Suppressor macrophage treated with lipopolysaccharide for 1 hour (primary cell): ENCODE measurements at places on chromosomes 1 and 21.

- DNase-seq: no peak
Measured at GRCh38 chr1:209560952-209561351, 22.6 kb upstream of the CAMK1G start.

DNA sequence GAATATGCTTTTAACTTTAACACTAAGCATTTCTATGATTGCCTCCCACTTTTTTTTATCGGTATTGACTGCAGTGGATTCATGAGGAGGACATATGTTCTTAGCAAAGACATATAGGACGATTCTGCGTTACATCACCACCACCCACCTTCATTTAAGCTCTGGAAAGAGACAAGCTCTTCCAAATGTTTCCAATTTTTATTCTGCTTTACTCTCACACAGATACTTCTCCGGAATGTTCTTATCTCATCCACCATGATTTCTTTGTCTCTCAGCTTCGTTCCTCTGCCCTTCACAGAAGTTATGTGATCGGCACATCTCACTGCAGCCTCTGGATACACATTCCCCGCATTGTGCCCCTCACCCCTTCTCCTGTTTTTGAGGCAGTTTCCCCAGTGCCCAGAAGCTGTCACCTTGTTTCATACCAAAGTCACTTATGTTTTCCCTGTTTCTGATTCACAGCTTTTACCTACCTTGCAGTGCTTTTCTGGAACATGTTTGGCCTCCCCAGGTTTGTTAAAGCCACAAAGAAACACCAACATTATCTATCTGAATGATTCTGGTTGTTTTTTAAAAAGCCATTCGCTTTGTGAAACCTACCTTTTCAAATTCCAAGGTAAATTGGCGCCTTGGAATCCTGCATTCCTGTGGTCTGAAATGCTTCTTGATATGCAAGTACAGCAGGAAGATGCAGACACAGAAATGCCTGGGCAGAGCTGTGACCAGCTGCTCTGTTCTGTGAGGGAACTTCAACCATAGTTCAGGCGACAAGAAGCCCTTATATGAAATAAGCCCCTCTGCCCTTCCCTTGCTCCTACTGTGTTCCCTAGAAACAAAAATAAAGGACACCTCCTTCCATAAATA is 1020.2 kb downstream of the TTLL7 start:
- DNase-seq: no peak

- no peak for DNase-seq
Measured at GRCh38 chr1:116918714-116919357, 9.1 kb downstream of the PTGFRN start.

DNA sequence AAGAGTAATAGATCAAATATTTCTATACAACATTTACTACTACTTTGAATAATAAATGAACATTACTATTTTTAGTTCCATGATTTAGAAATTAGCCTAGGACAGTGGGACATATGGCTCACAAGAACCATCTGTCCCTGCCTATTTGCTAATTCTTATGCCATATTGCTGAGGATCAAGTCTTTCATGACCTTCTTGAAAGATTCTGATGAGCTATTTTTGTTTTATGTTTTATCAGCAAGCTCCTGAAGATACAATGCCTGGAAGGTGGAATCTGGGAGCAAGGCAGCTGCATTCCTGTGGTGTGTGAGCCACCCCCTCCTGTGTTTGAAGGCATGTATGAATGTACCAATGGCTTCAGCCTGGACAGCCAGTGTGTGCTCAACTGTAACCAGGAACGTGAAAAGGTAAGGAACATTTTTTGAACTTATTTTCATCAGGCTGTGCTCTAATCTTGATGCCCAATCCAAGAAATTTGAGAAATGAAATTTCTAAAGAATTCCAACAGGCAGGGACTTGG is 326.7 kb downstream of the PAPPA2 start:
- DNase-seq: no peak

- no peak for DNase-seq
Measured at GRCh38 chr1:182291584-182292192, 99.9 kb downstream of the GLUL start.

- no peak for DNase-seq
Measured at GRCh38 chr1:151346082-151346768, 827 bp downstream of the RFX5 start.

DNA sequence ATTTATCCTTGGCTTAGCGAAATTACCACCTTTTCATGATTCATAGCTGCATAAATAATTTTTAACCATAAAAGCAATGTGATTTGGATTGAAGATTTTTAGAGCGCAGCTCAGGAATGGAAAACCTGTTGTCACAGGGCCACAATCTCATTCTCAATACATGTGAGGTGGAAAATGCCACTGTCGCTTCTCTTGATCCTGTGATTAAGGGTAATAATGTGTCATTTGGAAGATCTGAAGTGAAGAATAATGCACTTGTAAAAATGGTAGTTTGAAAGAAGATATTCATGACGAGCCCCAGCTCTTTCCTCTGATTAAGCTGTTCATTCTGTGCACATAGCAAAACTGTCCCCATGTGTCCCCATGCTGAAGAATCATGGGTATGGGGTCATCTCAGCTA is 230.4 kb downstream of the BACH1 start:
- DNase-seq: no peak

GRCh38 chr21:31184459-31184858 is 146.2 kb upstream of the KRTAP19-8 start:
- peak; percentile 65 for DNase-seq

DNA sequence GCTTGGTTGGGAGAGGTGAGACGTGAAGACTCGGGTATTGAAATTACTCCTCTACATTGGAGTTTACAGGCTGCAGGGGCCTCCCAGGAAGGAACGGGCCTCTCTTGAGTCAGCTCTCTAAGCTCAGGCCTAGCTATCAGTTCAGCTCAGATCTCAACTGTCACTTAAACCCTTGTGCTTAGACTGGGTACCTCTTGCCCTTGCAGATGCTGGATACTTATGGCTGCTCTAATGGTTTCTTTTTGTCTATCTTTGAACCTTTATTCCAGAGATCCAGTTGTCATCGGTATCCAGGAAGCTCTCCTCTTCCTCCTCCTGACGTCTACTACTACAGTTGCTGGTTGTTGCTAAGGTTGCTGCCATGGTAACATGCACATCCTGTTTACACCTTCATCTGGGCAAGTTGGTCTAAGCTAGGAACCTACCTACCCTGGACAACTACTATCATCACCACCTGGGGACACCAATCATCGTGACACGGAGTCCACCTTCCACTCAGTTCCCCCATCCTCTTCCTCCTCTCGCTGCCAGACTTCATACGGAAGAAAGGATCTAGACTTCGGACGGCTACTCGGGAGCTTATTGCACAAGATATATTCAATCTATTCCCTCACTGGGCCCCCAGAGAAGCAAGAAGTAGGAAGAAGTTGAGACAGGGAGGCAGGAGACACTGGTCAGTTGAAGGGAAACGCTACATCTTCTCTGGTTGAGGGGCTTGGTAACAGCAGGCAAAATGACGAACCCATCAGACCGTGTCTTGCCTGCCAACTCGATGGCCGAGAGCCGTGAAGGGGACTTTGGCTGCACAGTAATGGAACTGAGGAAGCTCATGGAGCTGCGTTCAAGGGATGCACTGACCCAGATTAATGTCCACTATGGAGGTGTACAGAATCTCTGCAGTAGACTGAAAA is 56.1 kb downstream of the ATP2B4 start:
- no peak for DNase-seq

DNA sequence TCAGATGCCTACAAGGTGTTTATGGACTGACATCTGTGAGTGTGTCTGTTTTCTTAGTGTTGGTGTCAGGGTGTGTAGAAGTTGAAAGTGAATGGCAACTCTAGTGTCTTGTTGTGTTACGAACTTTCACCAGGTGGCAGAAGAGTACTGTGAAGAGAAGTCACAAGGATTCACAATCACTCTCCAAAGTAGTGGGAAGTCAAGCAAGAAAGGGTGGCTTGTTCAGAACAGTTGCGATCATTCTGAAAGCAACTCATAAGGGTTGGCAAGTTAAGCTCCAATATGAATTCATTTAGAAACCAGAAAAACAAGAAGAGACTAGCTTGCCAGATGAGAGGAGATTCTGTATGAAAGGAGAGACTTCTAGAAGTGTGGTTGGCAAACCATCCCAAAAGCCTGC is 86.1 kb downstream of the FASLG start:
- peak; percentile 78 for DNase-seq

- peak; percentile 55 for DNase-seq
Measured at GRCh38 chr1:169044296-169044695, 62.2 kb upstream of the ATP1B1 start.

- no peak for DNase-seq
Measured at GRCh38 chr1:213852107-213852506, 135.7 kb upstream of the PROX1 start.

DNA sequence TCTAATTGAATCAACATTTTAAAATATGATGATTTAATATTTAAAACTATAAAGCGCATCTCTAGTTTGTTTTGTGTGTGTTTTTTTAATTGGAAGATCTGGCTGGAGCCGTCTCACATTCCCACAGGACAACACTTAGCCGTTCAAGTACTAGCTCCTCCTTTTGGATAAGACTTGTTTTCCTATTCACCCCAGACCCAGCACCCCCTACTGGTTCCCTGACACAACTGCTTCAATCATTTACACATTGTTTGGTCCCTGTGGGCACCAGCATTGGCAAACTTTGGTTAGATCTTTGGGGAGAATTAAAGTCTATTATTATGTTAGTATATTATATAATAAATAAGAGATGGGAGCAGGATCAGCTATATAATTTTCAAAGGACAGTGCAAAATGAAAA is 34.5 kb downstream of the TYW3 start:
- DNase-seq: peak; percentile 10

DNA sequence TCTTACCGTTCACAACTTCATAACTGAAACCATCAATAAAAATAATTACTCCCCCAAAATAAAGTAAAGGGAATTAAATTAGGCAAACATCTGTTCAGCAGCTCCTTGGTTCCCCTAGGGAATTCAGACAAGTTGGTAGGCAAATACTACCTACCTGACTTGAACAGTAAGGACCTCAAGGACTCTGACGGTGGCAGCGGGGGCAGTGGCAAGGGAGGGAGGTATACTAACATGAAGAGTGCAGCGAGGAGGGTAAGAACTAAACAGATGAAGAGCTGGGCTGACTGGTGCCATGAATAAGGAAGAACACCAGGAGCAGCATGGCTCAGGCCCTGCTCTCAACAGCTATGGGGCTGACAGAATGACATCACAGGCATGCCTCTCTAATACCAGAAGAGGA is 33.1 kb downstream of the MTOR start:
- DNase-seq: no peak

- no peak for DNase-seq
Measured at GRCh38 chr1:2165646-2166045, 28.9 kb downstream of the FAAP20 start.

- no peak for DNase-seq
Measured at GRCh38 chr1:154896771-154897286, 26.7 kb upstream of the KCNN3 start.

GRCh38 chr1:159958719-159959380 is 4.8 kb upstream of the SLAMF9 start:
- no peak for DNase-seq

GRCh38 chr21:34075091-34075425 is 1.7 kb downstream of the MRPS6 start:
- DNase-seq: no peak

- no peak for DNase-seq
Measured at GRCh38 chr1:20534659-20535417, 17.5 kb upstream of the FAM43B start.

GRCh38 chr1:29650041-29650400 is 413.7 kb downstream of the PTPRU start:
- DNase-seq: no peak

- DNase-seq: no peak
Measured at GRCh38 chr1:230210981-230211336, 143.9 kb downstream of the GALNT2 start.

DNA sequence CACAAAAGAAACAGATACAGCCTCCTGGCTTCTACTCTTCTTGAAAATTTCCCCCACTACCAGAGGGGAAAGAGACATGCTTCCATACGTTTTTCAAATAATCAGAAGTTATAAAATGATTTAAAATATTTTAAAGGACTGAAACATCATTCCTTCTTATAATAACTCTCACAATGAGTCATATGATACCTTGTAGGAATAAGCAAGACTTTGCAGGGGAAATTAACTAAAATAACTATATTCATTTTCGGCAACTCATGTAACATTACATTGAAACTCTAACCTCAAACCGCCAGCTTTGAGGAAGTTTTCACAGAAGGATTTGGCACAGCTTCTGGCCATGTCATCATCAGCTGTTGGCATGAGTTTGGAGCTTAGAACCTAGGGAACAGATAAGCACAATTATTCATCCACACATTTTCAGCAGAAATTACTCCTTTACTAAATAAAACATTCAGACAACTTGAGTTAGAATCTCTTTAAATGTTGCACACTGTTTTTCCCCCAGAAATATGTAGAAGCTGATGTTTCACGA is 85.9 kb downstream of the USP24 start:
- DNase-seq: peak; percentile 70

- DNase-seq: no peak
Measured at GRCh38 chr1:166235728-166236127, 68.9 kb upstream of the FAM78B start.

GRCh38 chr1:38004284-38005108 is 818 bp downstream of the FHL3 start:
- no peak for DNase-seq

- peak; percentile 79 for DNase-seq
Measured at GRCh38 chr1:226082959-226083301, 20.4 kb downstream of the H3-3A start.

- DNase-seq: no peak
Measured at GRCh38 chr1:116690849-116691406, 23.4 kb upstream of the IGSF3 start.

GRCh38 chr1:80509965-80510522 is 1290.7 kb upstream of the ADGRL2 start:
- no peak for DNase-seq

DNA sequence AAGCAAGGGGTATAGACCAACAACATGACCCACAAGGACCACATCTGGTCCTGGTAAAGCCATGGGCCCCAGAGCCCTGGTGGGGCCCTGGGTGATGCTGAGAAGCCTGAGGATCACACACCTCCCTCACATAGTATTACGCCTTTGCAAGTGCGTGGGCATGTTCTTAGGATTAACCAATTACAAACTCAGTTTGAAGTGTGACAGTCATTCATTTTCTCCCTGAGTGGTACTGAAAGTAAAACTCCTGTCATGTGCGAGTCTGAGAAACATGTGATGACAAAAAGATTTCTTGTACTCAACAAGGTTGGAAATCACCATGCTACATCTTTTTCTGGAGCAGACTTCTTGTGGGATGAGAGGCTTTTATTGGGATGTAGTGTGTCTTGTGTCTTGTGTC is 315.3 kb upstream of the DUSP10 start:
- no peak for DNase-seq

GRCh38 chr21:41201385-41201784 is 33.4 kb downstream of the BACE2 start:
- DNase-seq: no peak
